ENCODE measurements at places on chromosomes 5 and 9. TPM values are rescaled to one million over a fixed set of nuclear protein-coding genes. Genes with fewer than 3 reads are reported as not detected.

Gene MORN5
- not detected for total RNA-seq

Gene LTC4S
- total RNA-seq, result 5.7 TPM

Gene MELK
- total RNA-seq, result 47.2 TPM

GRCh38 chr9:23464275-23464674, 361.8 kb downstream of the ELAVL2 start:
- no peak for DNase-seq

GRCh38 chr5:16291894-16292293, 112.3 kb upstream of the MARCHF11 start:
- no peak for DNase-seq

DNA sequence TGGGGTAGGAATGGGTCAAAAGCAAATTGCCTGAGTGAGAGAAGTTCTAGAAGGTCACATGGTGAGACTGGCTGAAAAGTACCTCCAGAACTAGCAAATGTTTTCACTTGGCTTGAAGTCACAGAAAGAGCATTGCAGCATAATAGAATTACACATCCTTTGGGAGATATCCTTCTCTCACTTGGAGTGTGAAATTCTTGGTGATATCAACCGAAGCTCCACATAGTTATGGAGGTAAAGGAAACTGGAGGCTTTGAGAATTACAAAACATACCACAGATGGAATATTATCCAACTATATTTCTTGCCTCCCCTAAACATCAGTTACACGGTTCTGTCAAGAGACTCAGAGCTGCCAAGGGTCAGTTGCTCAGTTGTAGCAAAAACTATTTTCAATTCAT, 182.4 kb downstream of the SEMA5A start:
- DNase-seq, result no peak

DNA sequence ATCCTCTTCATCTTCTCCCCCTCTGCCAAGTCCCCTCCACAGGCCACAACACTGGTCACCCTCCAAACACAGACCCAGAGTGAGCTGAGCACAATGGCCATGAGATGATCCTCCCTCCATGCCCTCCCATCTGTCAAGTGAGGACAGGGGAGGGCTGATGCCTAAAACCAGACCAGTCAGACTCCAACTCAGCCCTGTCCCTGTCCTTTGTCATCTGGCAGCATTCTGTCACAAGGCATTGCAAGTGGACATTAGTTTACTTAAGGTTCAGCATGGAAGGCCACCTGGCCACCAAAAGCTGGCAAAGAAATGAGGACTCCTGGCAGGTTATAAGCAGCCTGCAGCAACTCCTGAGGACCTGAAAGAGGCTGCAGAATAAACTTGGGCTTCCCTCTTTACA, 136.2 kb upstream of the SLC30A5 start:
- no peak for DNase-seq

Data from activated naive CD8-positive, alpha-beta T cell treated with anti-CD3 and anti-CD28 coated beads, Interleukin-2, amount 10 ng/mL, durations not matched to agents 7 days and 5 days (primary cell).